Dermis microvascular lymphatic vessel endothelial cell (primary cell): ENCODE measurements at places on chromosomes 6 and 20.

- DNase-seq = peak; percentile 65
Measured at GRCh38 chr6:37029249-37029971, 24.0 kb downstream of the FGD2 start.

- DNase-seq = no peak
Measured at GRCh38 chr6:100726666-100727065, 154.5 kb downstream of the ASCC3 start.

DNA sequence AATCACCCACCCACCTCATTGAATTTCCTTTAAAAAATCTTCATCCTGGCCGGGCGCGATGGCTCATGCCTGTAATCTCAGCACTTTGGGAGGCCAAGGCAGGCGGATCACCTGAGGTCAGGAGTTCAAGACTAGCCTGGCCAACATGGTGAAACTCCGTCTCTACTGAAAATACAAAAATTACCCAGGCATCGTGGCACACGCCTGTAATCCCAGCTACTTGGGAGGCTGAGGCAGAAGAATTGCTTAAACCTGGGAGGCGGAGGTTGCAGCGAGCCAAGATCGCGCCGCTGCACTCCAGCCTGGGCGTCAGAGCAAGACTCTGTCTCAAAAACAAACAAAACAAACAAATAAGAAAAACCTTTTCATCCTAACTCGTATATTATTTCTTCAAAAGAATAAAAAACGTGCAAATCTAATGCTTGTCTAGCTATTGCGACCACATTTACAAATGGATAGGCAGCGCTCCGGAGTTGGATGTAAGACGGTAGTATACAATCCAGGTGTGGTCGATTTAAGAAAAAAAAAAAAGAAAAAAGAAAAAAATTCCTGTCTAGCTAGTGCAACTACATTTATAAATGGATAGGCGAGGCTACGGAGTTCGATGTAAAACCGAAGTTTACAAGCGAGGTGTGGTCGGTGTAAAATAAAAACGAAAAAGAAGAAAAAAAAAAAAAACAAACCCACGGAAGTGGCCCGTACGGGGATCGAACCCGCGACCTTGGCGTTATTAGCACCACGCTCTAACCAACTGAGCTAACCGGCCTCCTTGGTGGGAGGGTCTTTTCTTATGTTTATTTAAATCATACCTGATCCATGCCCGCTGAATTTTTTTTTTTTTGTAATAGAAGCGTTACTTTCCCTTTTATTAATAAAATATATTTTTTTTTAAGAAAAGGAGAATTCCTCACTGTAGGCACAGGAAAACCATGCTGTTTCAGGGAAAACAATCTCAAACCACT lies 70.7 kb upstream of the PRSS16 start:
- DNase-seq = peak; percentile 39

DNA sequence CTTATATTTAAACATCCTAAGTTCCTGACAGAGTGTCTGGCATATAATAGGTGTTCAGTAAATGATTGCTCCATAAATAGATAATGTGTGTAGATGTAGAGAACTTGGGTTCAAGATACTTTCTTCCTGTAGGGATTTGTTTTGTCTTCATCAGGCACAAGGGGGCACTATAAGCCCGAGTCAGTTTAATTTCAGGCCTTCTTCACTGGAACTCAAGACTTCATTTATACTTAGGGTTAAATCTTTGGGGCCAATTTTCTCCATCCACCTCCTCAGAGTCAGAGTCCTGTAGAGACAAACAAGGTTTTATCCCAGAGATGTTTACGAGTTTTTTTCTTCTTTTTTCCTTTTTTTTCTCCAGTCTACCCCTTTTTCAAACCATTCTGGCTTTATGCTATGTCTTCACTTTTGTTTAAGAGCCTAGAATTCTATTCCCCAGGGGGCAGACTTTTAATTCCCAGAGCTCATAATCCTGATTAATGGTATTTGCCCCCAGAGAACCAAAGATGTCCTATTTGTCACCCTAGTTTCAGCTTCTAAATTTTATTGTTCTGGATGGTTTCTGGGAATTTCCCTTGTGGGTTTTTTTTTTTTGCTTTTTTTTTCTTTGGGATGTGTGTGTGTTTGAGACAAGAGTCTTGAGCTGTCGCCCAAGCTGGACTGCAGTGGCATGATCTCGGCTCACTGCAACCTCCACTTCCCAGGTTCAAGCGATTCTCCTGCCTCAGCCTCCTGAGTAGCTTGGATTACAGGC lies 88.4 kb downstream of the HFE start:
- DNase-seq = no peak

- DNase-seq = no peak
Measured at GRCh38 chr6:150831577-150831976, 33.9 kb upstream of the MTHFD1L start.

GRCh38 chr20:10928841-10929421 lies 255.1 kb upstream of the JAG1 start:
- no peak for DNase-seq

DNA sequence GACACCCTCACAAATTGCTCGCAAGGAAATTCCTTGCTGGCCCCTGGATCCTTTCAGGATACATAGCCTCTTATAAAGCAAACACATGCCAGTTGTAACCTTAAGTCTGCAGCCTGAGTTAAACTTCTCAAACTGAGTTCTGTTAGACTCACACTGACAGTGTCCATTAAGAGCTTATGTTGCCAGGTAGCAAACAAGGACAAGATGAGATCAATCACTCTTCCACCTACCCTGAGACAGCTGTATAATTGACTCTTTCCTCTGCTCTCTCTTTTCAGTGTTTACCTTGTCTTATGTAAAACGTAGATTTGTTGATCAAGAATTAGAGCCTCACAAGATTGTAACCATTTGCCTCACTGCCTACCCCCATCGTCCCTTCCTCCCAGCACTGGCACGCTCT lies 359.8 kb downstream of the EPM2A start:
- no peak for DNase-seq

DNA sequence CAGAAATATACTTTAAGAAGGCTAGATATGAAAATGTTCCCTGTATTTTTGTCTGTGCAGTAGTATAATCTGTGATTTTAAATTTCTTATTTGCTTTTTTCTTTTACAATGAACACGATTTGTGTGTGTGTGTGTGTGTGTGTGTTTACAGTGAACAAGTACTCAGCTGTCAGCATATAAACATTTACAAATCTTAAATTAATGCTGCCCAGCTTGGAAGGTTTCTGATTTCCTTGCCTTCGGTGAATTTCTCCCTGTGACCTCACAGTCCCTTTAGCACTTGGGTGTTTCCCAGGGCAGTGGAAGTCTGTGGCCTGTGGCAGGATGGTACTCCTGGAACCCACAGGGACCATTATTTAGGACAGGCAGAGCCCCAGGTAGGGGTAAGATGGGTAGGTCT lies 37.6 kb downstream of the TXLNB start:
- DNase-seq = no peak

GRCh38 chr6:119610265-119610664 lies 260.7 kb upstream of the MAN1A1 start:
- DNase-seq = no peak

- no peak for DNase-seq
Measured at GRCh38 chr20:7378864-7379605, 561.2 kb downstream of the HAO1 start.

DNA sequence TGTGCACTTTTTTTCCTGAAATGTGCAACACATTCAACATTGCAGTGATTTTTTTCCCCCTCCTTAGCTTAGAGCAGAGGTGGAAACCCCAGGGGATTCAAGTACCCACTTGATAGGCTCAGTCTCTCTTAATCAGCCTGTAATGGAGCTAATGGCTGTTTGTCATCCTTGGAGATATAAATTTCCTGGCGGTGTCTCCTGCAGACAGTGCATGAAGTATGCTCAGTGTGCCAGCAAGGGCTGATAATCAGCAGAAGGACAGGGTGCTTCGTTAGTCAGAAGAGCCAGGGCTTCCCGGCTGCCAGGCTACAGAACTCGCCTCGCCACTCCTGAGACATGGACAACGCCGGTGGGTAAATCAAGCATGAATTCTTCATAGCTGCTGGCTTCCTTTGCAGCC lies 69.8 kb upstream of the PHACTR2 start:
- DNase-seq = no peak

DNA sequence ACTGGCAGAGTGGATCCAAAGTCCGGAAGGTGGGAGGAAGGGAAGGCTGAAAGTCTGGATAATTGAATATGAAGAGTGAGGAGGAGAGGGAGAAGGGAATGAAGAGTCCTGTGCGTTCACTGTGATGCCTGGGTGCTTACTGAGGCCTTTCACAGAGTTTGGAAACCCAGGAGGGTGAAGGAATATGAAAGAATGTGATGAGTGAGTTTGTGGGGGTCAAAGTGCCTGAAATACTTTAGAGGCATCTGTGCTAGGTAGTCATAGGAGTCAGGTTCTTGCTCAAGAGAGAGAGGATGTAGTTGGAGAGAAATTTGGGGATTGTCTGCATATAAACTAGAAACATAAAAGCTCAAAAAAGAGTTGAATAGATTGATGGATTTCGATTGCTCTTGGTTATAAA lies 20.7 kb downstream of the NKX2-4 start:
- DNase-seq = no peak

DNA sequence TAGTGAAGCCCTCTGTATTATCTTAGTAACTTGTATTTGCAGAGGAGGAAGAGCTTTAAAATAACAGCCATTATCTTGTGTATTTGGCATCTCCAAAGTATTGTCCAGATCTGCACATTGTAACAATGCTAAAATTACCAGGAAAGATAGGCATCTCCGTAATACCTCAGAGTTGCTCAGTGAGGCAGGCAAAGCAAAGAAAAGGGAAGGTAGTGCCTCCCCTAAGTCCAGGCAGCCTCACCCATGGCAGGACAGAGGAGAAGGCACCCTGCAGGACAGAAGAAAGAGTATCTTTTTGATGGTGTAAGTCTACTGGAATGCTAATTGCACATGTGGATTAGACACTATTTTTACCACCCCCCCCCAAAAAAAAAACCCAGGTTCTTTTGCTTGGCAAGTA lies 13.6 kb upstream of the SSTR4 start:
- no peak for DNase-seq

DNA sequence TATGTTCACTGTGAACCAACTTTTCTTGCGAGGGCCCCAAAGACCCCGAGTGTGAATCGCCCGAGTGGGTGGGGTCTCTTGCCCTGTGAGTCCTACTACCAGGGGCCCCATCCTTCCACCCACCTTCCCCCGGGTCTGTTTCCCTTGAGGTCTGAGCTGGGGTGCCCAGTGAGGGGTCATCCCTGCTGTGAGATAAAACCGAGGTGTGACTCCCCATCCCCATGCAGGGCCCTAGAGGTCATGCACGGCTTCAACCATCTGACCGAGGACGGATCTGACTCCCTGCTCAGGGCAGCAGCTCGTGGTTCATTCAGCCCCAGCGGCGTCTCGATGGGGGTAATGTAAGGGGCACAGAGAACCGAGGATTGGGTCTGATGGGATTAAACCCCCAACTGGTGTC lies 103.1 kb upstream of the SULF2 start:
- DNase-seq = no peak

- DNase-seq = no peak
Measured at GRCh38 chr20:47349365-47350180, 6.9 kb downstream of the ZMYND8 start.

DNA sequence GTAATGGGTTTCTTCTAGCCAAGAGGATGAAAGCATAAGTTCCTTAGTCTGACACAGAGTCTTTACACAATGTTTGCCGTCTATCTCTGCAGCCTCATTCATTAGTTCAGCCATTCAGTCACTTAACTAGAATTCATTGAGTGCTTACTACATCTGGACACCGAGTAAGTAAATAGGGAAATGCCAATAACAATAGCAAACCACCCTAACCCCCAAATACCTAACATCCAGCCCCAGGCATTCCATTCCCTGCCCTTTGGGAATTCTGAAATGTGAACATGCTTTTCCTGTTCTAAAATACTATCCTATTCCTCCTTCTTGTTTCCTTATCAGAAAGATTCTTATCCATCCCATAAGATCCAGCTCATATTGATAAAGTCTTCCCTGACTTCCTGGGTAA lies 277.6 kb upstream of the RNF217 start:
- no peak for DNase-seq

DNA sequence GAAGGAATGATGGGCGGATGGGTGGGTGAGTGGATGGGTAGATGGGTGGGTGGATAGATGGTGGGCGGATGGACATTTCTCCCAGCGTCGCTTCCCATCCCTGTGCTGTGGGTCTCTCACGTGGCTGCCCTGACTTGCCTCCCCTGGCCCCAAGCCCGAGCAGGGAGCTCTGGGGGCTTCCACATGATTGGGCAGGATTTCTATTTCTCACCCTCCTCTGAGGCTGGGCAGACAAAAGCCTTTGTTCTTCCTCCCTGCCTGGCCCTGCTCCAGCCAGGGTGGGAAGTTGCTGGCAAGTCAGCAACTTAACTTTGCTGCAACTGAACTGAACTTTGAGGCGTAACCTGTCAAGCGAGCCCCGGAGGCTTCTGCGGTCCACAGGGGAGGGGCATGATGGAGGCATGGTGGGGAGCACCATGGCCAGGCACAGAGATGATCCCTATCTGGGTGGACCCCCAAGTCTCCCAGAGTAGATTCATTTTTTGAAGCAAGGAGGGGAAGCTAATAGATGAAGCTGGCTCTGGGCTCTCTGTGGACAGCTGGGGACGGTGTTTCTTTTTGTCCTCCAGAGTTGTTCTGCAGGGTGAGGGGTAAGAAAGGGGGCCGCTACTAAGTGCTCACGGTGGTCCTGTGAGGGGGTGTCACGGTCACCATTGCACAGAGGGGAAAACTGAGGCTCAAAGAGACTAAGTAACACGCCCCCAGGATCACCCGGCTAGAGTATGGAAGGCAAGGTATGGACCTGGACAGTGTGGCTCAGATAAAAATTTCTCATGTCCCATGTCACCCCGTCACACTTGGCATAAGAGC lies 140.1 kb downstream of the CEBPB start:
- DNase-seq = peak; percentile 40

GRCh38 chr6:12958052-12958706 lies 241.6 kb downstream of the PHACTR1 start:
- DNase-seq = no peak

GRCh38 chr6:82072121-82072521 lies 175.4 kb downstream of the IBTK start:
- DNase-seq = no peak

DNA sequence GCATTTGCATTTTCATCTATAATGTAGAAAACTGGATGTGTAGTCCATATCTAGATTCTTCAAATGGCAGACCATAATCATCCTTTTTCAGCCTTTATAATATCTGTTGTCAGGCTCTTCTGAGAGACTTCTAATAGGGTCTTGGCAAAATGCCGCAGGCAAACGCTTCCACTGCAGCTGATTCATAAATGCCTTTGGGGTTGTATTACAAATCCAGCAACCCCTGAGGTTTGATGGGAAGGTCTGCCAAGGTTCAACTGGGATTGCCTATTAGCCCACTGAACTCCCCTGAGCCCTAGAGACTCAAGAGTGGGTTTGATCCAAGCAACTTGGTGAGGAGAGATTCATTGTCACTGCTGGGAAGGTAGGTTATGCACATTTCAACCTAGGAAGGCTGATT lies 365.2 kb upstream of the POU3F2 start:
- DNase-seq = no peak

DNA sequence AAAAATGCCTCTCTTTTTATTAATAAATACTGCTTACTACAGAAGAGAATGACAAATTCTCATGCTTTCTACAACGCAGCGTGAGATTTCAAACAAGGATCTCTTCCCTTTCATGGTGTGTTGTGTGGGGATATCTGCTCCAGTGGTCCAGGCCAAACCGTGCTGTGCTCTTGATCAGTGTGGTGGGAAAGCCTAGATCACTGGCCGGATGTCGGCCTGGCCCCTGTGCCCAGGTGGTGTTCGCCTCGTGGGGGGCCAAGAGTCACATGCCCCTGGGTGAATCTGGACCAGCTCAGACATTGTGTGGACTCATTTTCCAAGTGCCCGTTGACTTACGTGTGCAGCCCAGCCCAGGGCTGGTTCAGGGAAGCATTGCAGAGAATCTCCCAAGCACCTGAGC lies 4.3 kb downstream of the CDH4 start:
- DNase-seq = no peak
